GF-D8 (cell line): ENCODE measurements at places on chromosomes 2 and 18.

- DNase-seq = no peak
Observed at GRCh38 chr18:36527051-36527450, 229.5 kb downstream of the FHOD3 start.

DNA sequence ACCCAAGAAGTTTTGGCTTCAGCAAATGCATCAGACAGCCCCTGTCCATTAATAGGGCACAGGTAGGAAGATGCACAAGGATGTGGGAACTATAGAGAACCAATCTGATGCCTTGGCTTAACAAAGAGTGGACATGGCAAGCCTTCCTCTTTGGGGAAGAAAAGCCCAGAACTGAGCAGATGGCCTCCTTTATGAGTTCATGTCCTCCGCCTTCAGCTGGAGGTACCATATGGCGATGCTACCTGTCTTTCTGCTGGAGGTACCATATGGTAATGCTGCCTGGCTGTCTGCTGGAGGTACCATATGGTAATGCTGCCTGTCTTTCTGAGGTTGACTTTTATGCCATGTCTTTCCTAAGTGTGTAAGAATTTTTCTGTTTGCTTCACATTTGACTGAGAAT, 6.0 kb downstream of the RETREG2 start:
- DNase-seq = no peak

- DNase-seq = no peak
Observed at GRCh38 chr2:127472268-127472667, 54.0 kb downstream of the IWS1 start.

DNA sequence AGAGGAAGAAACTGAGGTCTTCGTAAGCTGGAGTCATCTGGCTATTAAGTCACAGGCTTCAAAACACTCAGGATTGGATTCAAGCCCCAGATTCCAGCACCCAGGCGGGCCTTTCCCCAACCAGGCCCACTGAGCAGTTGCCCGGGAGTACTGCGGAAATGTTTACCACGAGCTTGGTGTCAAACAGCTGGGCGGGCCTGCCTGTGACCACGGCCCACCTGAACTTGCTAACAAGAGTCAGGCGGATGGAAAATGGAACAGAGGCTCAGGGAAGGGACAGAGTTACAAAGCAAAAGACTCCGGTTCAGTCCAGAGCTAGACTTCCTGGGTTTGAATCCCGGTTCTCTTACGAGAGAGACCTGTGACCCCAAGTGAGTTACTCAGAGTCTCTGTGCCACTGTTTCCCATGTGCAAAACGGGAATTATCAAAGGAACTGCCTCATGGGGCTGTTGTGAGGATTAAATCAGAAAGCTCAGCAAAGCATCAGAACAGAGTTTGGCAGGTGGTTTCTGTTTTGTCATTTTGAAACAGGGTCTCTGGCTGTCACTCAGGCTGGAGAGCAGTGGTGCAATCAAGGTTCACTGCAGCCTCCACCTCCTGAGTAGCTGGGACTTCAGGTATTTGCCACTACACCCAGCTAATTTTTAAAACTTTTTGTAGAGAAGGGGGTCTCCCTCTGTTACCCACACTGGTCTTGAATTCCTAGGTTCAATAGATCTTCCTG, 49.0 kb upstream of the TFCP2L1 start:
- DNase-seq = no peak

- DNase-seq = no peak
Observed at GRCh38 chr2:160087854-160088745, 25.7 kb upstream of the PLA2R1 start.

DNA sequence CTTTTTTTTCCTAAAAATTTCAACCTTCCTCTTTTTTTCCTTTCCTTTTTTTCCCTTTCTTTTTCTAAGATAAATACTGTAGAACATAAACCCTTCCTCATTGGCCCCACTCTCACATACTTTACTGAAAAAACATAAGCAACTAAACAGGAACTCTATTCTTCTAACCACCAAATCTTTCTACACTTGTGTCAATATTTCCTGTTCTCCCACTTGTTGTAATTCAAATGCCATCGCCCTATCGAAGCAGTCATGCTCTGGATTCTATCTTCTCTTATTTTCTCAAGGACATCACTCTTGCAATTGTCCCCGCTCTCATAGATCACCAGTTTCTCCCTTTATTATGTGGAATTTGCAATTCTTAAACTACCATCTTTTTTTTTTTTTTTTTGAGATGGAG, 20.2 kb upstream of the SSB start:
- peak; percentile 58 for DNase-seq

DNA sequence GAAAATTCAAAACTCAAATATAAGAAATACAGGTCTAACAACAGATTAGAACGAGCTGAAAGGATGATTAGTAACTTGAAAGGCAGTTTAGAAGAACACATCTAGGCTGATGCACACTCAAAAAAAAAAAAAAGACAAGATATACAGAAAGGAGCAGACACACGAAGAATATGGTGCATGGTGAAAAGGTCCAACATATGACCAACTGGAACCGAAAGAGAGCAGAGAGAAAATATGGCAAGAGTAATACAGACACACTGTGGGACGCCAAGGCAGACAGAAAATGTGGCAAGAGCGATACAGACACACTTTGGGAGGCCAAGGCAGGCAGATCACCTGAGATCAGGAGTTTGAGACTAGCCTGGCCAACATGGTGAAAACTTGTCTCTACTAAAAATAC, 39.8 kb downstream of the NDUFA10 start:
- no peak for DNase-seq

GRCh38 chr18:24031318-24031717, 16.8 kb downstream of the TTC39C start:
- DNase-seq = no peak
